Bronchus fibroblast of lung (primary cell): ENCODE measurements at places on chromosomes 12 and 14. TPM values are rescaled to one million over a fixed set of nuclear protein-coding genes. Genes with fewer than 3 reads are reported as not detected.

The C1QL4 gene
- 0.17 and 0.45 TPM in 2 replicates for total RNA-seq

The LRP1-AS gene
- total RNA-seq: not detected in 2 replicates

The MYL2 gene
- total RNA-seq: 0.74 TPM in 1 of 2 replicates, not detected in the other

The SPIC gene
- not detected in 2 replicates for total RNA-seq

The MYH6 gene
- not detected in 2 replicates for total RNA-seq

The ARF3 gene
- 66.6 and 75.1 TPM in 2 replicates for total RNA-seq

The AMHR2 gene
- total RNA-seq: not detected in 2 replicates

The TOMM20L gene
- total RNA-seq: not detected in 2 replicates

The DIO2 gene
- 0.34 and 0.45 TPM in 2 replicates for total RNA-seq

The SMIM41 gene
- 0.17 TPM in 1 of 2 replicates, not detected in the other for total RNA-seq

The PRIMA1 gene
- not detected in 2 replicates for total RNA-seq

The C12orf54 gene
- not detected in 2 replicates for total RNA-seq

The RAD9B gene
- total RNA-seq: under 0.01 and 0.15 TPM in 2 replicates

The BIN2 gene
- not detected in 2 replicates for total RNA-seq

The SRGAP1 gene
- total RNA-seq: 4.9 and 8.1 TPM in 2 replicates

The EFS gene
- 14.3 and 15.8 TPM in 2 replicates for total RNA-seq

The CATSPERB gene
- not detected in 2 replicates for total RNA-seq
